ENCODE measurements at places on chromosomes 11 and 22.

DNA sequence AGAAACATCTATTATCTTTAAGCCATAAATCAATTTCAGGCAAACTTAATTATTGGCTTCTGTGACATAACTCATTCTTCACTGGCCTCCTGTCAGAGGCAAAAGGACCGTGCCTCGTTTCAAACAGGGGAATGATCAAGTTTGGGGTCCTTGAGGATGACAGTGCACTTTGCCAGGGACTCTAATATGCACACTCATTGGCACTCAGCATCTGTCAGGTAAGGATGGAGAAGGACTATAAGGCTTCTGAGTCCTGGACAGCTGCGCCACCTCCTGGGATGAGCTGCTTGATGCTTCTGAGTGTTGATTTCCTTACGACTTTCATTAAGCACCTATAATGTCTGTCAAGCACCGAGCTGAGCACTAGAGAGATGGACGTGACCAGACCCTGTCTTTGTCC, 20.2 kb downstream of the BPIFC start:
- DNase-seq: no peak

DNA sequence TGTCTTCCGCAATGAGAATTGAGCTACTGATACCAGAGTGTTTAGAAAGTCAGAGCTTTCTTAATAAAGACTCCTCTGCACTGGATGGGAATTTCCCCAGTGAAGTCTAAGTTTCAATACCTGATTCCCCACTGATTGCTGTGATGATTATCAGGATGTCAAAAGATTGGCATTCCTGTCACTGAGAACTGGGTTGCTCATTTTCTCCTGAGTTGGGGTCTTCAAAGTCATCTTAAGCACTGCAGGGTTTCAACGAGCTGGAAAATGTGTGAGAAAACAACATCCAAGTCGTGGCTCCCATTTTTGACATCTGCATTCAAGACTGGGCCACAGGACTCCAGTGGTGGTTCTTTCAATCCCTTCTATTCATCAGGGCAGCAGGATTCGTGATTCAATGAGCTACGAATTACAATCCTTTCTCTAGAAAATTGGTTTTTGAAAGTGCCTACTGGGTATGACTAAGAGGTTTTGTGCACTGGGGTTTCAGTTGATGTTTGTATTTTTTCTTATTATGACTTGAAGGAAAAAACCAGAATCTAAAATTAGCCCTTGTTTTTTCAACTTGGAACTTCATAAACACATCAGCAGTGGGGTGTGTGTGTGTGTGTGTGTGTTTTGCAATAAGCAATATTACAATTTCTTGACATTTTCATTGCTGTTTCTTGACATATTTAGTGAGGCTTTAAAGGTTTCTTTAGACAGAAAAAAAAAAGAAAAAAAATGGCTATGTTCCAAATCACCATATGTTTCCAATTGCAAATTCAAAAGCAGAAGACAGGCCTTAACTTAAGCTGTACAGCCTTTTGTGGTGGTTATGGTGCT, 233.0 kb downstream of the FAM76B start:
- no peak for DNase-seq

DNA sequence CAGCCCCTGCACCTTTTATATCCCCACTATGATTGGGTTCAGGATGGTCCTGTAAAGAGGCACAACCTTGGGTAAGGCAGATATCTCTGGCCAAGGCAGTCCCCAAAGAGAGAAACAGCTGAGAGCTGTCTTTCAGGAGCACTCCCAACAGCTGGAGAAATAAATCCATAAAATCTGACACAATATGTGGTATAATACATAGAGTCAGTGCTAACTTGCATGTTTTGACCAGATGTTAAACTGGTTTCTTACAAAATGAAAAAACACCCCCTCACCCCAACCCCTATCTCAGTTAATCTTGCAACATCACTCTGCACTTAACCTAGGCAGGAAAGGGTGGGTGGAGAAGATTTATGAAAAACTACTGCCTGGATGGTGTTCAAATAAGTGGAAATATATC, 44.0 kb upstream of the C11orf87 start:
- no peak for DNase-seq

GRCh38 chr11:65709661-65710060, 2.4 kb upstream of the KAT5 start:
- DNase-seq: no peak

- no peak for DNase-seq
Observed at GRCh38 chr11:131675121-131675888, 304.9 kb downstream of the NTM start.

DNA sequence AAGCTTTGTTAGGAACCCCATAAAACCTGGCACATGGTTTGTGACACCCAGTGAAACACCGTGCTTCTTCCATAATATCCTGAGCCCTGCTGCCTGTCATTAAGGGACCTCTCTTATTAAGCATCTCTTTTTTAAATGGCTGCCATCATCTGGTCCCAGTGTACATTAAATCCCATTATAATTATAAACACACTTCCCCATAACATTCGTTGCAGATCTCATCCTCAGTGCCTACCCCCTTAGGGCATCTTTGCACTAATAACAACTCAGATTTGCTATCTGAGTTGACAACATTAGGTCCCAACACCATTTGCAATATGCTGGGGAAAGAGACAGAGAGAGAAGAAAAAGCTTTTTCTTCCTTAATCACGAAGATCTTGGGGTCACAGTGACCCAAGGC, 4.7 kb upstream of the ZBTB16 start:
- no peak for DNase-seq

DNA sequence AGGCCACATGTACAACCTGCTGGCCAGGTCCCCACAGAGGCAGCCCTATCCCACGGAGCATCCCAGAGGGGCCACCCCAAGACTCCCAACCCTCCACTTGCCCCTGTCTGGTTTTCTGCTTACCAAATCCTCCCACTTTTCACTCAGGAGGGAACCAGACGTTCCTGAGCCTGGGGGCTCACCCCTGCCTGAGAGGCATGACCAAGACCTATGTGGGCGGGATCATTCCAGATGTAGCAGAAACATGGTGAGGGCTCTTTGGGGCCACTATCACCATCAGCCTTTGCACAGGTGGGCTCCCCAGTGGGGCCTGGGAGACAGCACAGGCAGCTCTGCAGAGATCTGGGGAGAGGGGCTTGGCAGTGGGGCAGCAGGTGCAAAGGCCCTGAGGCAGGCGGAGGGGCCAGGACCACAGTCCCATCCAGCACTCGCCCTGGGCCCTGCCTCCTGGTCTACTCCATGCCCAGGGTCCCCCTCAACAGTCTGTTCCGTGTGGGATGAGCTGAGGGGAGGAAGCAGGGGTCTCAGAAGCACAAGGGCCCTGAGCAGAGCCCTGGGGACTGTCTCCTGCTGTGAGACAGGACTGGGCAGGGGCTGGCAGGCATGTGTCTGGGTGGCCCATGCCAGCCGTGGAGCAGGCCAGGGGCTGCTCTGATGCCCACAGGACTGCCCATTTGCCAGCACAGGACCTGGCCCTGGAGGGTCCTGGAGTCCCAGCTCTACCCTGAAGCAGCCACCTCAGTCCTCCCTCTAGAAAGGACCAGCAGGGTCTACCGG, 9.4 kb downstream of the PIM3 start:
- DNase-seq: no peak

DNA sequence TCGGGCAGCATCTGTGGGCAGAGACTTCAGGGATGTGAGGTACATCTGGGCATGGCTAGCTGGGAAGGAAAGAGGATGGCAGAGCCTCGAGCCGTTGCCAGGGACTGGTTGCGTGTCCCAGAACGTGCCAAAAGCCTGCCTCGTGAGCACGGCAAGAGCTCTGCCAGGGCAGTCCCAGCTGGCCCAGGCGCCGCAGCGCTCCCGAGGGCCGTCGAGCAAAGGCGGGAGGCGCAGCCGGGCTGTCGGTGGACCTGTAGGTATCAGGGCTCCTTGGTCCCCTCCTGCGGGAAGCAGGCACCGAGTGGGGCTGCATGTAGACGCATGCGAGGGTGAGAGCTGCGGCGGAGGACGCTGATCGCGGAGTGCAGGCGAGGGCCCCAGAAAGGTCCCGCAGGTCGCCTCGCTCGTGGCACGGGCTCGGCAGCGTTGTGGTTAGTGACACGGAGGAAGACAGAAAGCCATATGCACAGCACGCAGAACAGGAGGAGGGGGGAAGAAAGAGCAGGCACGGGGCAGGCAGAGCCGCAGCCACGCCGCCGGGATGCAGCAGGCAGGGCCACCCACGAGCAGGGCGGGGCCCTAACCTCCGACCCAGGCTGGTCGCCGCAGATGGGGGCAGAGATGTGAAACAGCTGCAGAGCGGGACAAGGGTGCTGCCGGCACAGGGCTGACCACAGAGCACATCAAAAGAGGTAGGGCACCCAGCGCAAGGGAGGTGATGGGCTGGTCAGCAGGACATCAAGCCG, 18.0 kb downstream of the LSP1 start:
- DNase-seq: no peak

GRCh38 chr22:24431309-24432034, 4.1 kb downstream of the ADORA2A start:
- DNase-seq: no peak

DNA sequence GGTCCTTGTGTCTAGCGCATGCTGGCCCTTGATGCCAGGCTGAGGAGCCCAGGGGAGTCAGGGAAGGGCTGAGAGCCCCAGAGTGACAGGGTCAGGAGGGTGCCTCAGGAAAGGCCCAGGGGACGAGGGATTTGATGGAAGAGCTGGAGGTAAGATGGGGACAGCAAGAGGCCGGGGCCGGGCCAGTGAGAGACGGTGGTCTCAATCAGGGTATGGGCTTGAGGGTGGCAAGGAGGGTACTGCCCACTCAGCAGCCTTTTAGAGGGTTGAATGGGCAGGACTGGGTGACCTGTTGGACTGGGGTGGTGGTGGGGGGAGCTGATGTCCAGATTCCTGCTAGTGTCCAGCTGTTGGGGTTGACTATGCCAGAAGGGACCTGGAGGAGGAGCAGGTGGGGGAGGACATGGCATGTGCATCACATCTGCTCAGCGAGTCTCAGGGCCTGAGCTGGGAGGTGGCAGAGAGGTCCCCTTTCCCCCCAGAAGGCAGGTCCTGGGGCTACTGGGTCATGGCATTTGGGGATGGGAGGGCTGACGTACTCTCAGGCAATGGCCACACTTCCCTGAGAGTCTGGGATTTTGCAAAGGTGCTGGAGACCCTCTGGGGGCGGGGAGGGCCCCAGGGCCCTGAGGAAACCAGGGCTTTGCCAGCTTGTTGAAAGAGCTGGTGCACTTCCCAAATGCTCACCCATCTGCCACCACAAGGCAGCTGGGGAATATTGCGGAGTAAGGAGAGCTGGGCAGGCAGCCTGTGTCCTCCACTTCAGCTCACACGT, 18.4 kb downstream of the MYO7A start:
- DNase-seq: no peak

DNA sequence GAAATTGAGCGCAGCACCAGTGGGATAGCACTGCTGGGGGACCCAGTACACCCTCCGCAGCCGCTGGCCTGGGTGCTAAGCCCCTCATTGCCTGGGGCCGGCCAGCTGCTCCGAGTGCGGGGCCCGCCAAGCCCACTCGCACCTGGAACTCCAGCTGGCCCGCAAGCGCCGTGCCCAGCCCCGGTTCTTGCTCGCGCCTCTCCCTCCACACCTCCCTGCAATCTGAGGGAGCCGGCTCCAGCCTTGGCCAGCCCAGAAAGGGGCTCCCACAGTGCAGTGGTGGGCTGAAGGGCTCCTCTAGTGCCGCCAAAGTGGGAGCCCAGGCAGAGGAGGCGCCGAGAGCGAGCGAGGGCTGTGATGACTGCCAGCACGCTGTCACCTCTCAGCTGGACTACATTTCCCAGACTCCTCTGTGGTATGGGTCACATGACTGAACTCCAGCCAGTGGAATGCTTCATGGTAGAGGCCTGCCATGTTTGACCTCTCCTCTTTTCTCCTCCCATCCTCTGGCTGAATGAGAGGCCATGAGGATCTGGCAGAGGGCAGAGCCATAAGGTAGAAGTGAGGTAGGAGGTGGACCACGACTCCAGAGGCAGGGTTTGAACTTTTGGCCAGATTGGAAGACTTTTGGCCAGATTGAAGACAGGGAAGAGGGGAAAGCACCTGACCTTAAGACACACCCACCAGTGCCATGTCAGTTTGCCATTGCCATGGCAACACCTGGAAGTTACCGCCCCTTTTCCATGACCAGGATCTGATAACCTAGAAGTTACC, 6.2 kb downstream of the MRGPRD start:
- no peak for DNase-seq

GRCh38 chr11:76835928-76836612, 24.6 kb upstream of the ACER3 start:
- DNase-seq: peak; percentile 92

GRCh38 chr22:46287873-46288751, 8.6 kb upstream of the GTSE1 start:
- DNase-seq: no peak

GRCh38 chr11:33454264-33454663, 197.1 kb downstream of the HIPK3 start:
- no peak for DNase-seq

- no peak for DNase-seq
Observed at GRCh38 chr11:70220920-70221319, 17.8 kb downstream of the FADD start.

GRCh38 chr11:65898656-65899355, 1.4 kb downstream of the FOSL1 start:
- no peak for DNase-seq

GRCh38 chr11:68036717-68037239, 2.0 kb upstream of the TCIRG1 start:
- DNase-seq: no peak

- DNase-seq: no peak
Observed at GRCh38 chr11:85310479-85310878, 316.7 kb downstream of the DLG2 start.

- no peak for DNase-seq
Observed at GRCh38 chr11:12430351-12430750, 53.0 kb downstream of the PARVA start.

GRCh38 chr11:70931430-70931829, 320.9 kb downstream of the SHANK2 start:
- DNase-seq: no peak

GRCh38 chr11:77966338-77966737, 28.1 kb downstream of the INTS4 start:
- DNase-seq: peak; percentile 63

DNA sequence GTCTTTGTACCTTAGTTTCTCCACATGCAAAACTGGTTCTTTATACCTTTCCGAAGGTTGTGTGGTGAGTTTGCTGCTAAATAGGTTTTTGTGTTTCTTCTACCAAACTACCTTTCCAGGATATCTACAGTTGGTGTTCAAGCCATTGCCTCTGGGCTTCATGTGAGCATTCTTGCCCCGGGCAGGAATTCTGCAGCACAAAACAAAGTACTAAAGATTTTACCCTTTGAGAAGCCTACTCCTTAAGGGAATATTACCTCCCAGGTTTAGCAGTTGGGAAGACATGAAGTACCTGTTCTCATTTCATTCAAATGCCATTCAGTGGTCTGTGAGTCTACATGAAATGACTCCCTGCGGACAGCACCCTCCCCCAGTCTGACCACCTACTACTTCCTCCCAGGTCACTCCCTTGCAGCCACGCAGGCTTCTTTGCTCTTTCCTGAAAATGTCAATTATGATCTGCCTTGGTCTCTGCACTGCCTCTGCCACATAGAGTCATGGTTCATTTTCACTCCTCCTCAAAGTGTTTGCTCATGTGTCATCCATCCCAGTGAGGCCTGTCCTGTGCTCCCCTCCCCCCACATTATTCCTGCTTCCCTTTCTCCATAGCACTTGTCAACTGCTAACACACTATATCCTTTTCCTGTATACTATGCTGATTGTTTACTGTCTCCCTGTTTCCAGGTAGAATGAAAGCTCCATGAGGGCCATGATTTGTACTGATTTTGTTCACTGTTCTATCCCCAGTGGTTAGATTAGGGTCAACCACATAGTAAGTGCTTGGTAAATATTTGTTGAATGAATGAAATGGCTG, 36.9 kb downstream of the PACS1 start:
- DNase-seq: no peak

All from NCI-H2029 (cell line).